NCI-H82 (cell line): ENCODE measurements at places on chromosomes 4 and X.

DNA sequence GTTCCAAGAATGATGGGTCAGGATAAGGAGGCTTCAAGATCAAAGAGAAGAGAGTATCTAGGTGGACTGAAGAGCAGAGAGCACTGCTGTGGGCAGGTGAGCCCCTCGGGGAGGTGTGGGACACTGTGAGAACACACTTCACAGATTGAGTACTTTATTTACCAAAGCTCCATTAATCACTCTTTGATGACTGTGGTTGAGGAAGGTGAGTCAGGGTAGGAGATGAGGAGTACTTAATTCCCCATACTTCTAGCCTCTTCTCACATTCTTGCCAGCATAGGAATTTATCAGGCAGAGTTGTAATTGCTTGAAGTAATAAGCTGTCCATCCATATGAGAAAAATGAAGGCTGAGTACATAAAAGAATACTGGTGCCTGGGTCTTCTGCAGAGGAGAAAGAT is 375.3 kb downstream of the PCDH10 start:
- DNase-seq: no peak

- DNase-seq: no peak
Measured at GRCh38 chrX:64447207-64447606, 52.0 kb upstream of the MTMR8 start.

DNA sequence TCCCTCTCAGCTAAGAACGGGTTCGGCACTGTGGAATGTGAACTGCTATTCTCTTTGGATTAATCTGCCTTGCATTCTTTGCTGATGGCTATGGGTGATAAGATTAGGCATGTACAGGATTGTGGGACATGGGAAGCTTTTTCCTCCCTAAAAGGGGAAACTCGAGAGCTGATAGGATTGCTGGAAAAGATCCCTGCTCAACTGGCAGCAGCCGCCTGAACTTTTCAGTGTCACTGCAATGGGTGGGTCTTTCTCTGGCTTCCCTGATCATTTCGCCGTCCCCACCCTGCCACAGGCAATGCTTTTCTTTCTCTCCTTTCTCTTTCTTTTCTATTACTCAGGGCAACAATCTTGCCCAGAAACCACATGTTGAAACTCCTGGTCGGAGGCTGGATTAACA is 20.5 kb downstream of the PAGE2 start:
- DNase-seq: no peak

DNA sequence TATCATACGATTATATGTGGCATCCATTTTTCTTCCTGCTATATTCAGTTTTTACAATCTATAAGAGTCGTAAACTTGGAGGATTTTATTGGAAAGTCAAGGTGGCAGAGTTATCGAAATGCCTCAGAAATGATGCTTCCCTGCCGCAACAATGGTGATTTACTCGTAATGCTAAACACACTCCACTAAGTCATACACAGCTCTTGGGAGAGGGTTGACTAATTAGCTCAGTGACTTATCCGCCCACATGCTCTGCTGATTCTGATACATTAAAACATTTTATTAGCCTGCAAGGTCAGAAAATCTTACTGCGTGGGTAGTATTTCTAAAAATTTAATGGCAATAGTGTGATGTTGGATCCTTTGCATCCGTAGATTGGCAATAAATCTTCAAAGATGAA is 420.1 kb downstream of the ARAP2 start:
- DNase-seq: peak; percentile 7

- DNase-seq: no peak
Measured at GRCh38 chr4:11397819-11398610, 30.7 kb downstream of the HS3ST1 start.

DNA sequence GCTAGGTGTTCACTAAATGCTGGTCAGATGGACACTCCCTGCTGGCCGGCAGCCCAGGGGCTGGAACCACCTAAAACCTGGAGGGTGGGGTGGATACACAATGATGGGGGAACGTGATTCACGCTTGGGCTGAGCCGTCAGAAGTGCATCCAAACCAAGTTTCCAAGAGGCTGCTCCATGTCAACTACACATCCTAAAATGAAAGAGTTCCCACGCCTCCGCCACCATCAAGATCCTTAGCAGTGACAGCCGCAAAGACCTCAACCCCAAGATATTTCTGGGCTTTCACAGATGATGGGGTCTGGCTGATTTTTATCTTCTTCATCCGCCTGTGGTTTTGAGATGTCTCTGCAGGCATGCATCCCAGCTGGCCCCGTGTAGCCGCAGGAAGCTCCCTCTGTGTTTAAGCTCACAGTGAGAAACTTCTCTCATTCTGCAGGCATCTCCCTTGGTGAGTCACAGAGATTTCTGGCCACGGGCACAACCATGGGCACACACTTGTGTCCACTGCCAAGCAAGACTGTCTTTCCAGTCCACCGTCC is 84.4 kb downstream of the HTRA3 start:
- no peak for DNase-seq

DNA sequence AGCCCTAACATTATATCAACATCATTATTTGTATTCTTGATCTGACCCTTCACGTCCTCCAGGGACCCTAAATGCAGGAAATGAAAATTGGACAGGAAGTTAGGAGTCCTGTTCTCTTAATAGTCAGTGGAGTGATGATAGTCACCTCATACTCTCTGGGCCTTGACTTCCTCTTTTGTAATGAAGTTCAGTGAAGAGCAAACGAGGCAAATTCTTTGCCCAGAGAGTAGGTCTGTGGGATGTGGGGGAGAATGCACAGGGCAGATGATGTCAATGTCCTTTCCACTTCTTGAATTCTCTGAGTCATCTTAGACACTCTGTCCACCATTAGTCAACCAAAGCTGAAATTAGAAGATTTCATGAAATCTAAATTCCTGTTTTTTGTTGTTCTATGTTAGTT is 17.1 kb upstream of the GPRIN3 start:
- DNase-seq: no peak

- no peak for DNase-seq
Measured at GRCh38 chr4:5554376-5554775, 154.0 kb downstream of the EVC2 start.

DNA sequence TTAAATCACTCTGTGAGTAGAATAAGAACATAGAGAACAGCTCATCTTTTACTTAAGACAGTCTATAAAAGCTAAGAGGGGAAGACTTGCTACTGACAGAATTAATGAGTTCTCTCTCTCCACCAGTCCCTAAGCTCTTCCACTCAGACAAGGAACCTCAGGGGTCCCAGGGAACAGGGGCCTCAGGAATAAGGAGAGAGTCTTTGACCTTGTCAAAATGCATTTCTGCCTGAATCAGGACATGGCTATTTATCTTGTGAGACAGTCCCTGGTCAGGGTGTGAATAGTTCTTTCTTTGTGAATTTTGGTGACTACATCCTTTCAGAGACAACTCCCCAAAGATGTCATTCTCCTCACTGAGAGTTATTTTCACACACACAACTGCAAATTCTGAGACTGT is 218.7 kb upstream of the HS3ST1 start:
- no peak for DNase-seq

DNA sequence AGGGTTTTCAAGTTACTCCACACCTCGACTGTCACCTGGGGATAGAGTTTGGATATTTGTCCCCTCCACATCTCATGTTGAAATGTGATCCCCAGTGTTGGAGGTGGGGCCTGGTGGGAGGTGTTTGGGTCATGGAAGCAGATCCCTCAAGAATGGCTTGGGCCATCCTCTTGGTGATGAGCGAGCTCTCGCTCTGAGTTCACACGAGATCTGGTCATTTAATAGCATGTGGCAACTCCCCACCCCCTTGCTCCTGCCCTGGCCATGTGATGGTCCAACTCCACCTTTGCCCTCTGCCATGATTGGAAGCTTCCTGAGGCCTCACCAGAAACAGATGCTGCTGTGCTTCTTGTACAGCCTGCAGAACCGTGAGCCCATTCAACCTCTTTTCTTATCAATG is 8.3 kb downstream of the CTAG1A start:
- DNase-seq: no peak

DNA sequence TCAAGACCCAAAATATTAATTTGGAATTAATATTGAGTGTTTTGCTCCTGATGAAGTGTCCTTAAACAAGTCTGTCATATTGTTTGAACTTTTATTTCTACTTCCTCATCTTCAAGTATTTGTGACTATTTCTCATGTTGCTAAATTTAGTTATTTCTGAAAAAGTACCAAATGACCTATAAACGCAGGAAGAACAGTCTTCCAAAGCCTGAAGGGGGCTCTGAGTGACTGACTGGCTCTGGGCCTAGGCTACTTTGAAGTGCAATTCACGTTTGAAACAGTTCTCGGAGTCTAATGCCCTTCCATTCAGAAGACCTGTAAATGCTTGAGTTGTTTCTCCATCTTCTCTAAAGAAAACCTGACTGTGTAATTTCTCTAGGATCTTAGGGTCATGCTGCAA is 26.5 kb downstream of the GALNT7 start:
- DNase-seq: no peak

GRCh38 chr4:55177461-55177860 is 52.1 kb upstream of the KDR start:
- no peak for DNase-seq

- peak; percentile 64 for DNase-seq
Measured at GRCh38 chr4:14023896-14024295, 396.4 kb upstream of the BOD1L1 start.

- DNase-seq: no peak
Measured at GRCh38 chrX:71378732-71379131, 12.6 kb downstream of the TAF1 start.

DNA sequence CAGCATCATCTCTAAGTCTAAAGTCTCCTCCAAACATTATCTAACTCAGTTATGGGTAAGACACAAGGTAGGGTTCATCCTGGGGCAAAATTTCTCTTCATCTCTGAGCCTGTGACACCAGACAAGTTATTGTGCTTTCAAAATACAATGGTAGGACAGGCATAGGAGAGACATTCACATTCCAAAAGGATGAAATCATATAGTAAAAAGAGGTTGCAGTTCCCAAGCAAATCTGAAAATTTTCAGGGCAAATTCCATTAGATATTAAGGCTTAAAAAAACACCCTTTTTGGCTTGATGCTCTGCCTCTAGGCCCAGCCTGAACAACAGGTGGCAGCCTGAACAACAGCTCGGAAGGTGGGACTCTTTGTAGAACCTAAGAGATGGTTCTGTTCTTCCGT is 448.3 kb upstream of the SLIT2 start:
- DNase-seq: no peak

DNA sequence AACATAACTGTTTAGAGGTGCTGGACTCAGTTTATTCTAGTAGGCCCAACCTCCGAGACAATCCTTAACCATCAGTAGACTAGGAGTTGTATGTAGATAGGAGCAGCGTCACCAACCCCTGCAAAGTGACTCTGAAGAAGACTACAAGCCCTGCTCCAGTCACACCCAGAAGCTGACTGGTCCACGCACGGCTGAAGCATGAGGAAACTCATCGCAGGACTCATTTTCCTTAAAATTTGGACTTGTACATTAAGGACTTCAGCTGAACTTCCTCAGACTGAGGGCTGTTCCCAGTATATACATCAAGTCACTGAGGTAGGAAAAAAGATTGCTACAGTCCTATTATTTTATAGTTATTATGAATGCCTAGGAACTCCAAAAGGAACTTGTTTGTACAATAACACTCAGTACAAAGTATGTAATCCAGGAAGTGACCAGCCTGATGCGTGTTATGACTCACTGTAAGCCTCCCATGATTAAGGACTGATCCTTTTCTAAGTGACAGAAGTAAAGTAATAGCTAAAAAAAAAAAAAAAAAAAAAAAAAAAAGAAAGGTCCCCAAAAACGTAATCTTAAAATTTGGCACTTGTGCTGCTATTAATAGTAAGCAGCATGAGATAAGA is 41.6 kb upstream of the UGT2B7 start:
- DNase-seq: no peak

DNA sequence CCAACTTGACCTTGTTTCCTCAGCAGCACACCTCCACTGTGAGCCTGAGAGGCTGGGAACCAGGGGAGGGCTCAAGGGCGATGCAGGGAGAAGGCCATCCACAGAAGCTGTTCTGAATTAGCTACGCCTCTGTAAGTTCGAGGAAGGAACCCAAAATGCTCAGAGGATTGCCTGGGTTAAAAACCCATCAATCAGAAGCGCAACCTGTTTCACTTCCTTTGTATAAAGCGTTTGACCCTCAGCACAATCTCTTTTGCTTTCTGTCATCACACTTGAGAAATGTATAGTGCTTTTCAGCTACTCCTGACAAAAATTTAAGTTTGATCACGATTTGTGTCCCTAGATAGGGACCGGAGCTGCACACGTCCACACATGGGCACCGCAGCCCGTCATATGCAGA is 48.0 kb upstream of the MAP3K15 start:
- no peak for DNase-seq

- DNase-seq: peak; percentile 3
Measured at GRCh38 chr4:64520421-64520820, 111.2 kb upstream of the TECRL start.

DNA sequence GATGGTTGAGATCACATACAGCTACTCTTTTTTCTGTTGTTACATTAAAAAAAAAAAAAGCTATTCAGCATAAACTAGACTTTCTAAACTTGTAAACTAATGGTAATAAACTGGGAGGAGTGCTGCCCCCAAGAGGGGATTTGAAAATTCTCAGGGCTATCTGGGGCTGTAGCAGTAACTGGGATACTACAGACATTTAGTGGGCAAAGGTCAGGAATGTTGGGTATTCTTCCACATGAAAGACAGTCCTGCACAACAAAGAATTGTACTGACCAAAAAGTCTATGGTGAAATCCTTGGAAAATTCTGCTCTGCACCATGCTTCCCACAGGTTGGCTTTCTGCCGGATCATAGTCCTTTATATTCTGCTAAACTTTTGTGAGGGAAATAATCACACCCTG is 232.6 kb upstream of the BOD1L1 start:
- DNase-seq: no peak

DNA sequence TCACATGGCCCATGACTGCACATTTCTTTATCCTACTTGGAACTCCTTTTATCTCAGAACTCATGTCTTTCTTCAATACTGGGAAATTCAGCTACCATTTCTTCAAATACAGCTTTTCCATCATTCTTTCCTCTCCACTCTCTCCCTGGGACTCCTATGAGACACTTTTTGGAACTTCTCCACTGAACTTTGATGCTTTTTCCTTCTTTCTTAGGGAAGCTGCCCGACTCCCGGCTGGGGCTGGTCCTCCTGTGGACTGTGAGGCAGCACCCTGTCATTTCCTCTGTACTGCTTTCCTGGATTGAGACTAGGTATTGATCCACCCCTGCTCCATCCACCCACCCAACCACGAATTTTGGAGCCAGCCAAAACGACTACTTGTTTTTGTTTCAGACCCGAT is 40.0 kb downstream of the ZFYVE28 start:
- no peak for DNase-seq

DNA sequence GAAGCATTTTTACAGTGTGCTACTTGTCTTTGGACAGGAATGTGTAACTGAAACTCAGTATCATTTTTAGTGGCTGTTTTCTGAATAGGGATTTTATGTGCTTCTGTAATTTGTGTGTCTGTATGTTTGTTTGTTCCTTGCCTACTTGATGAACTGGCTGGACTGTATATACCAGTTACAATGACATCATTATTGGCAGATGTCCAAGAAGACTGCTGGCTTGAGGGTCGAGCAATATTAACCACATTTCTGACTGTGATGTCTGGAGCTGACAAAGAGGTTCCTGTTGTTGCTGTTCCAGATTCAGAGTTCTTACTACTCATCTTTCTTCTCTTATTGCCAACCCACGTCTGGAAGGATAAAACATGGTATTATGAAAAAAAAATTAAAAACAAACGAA is 33.0 kb downstream of the HDX start:
- peak; percentile 55 for DNase-seq

- no peak for DNase-seq
Measured at GRCh38 chr4:38889143-38889542, 21.5 kb downstream of the FAM114A1 start.

GRCh38 chr4:47933840-47934239 is 19.5 kb upstream of the NFXL1 start:
- peak; percentile 42 for DNase-seq

- peak; percentile 43 for DNase-seq
Measured at GRCh38 chrX:126552313-126553022, at the start of gene DCAF12L1. Gene DCAF12L1 (minus strand): TSS chrX:126552814. CDS start chrX:126552608, 206 bp downstream.
